ENCODE measurements at places on chromosomes 16 and 17.

DNA sequence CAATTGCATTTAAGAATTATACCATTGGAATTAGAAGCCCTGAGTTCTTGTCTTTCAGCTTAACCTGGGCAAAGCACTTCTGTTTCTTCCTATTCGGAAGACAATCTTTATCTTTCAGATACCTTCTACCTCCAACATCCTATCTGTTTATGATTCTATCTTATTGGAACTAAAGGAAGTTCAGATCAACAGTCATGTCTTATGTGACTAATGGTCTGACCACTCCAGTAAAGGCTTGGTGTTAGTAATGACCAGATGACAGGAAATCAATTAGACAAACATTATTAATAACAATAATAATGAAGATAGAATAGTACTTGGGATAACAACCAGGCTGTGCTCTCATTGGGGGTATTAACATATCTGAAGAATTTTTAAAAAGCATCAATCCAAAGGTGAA lies 11.3 kb downstream of the HS3ST3A1 start:
- no peak for DNase-seq

- DNase-seq, result peak; percentile 25
These were observed 122.6 kb downstream of the AXIN2 start for GRCh38 chr17:65438708-65439294.

- peak; percentile 73 for DNase-seq
These were observed 21.0 kb downstream of the SOX8 start for GRCh38 chr16:1002399-1003166.

GRCh38 chr17:21539146-21539545 lies 153.2 kb upstream of the KCNJ18 start:
- DNase-seq, result peak; percentile 26

GRCh38 chr16:47979616-47980182 lies 176.1 kb downstream of the ABCC12 start:
- DNase-seq, result no peak

- DNase-seq, result no peak
These were observed 149.0 kb upstream of the PLCG2 start for GRCh38 chr16:81629896-81630634.

DNA sequence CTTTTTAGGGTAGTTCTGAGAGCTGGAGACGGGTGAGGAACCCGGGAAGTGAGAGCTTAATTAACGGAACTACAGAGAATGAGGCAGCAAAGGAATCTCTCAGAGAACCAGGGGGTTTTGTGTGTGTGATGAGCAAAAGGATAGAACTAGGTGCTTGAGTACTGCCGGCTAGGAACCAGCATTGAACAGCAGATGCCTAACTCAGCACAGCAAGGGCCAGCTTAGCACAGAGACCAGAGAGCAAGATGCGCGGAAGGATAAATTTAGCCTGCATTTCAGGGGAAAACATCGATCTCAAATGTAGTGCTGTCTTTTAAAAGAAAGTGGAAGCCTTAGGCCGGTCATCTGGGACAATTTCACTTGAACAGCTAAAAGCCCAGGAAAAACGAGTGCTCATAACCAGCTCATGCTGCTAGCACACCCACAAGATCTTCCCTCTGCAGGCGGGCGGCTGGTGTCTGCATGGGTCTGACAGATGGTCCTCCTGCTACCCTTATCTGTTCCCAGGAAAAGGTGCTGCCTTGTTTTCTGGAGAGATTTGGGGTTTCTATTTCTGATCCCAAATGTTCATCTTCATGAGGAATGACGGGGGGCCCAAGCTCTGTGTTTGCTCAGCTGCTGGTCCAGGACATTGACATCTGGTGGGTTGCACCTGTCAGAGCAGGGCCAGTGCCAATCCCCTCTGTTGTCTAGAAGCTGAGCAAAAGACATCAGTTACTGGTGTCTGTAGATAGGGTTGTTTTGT lies 103.9 kb downstream of the SOCS1 start:
- no peak for DNase-seq

DNA sequence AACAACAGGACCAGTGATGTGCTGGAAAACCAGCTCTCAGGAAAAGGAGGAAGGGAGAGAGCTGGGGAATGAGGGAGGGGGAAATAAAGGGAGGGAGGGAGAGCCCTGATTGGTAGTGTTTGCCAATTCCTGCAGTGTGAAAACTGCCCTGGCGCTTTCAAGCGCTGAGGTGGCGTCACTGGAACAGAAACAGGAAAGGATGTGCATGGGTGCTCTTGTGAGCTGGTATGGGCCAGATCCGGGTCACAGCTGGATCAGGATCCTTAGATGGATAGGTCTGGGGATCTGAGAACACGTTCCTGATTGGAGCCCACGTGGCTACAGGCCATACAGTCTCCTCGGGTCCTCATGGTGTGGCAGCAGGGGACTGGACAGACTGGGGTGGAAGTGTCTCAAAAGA lies 16.7 kb upstream of the MLKL start:
- no peak for DNase-seq

DNA sequence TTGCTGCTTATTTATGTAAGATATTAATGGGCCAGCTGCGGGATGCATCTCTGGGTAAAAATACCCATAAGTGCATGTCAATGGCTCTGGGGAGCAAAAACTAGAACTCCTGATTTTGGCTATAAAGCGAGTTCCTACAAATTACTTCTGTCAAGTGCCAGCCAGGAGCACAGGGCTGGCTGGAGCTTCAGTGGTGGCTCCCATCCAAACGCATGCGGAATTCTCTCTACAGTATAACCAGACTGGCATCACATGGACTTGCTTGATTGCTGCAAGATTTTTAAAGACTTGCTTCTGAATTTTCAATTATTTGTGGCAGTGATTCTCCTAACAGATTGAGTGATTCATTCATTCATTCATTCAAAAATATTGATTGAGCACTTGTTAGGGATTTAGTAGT lies 260.9 kb downstream of the PHKB start:
- DNase-seq, result no peak

GRCh38 chr17:9062399-9062902 lies 41.1 kb downstream of the NTN1 start:
- no peak for DNase-seq

DNA sequence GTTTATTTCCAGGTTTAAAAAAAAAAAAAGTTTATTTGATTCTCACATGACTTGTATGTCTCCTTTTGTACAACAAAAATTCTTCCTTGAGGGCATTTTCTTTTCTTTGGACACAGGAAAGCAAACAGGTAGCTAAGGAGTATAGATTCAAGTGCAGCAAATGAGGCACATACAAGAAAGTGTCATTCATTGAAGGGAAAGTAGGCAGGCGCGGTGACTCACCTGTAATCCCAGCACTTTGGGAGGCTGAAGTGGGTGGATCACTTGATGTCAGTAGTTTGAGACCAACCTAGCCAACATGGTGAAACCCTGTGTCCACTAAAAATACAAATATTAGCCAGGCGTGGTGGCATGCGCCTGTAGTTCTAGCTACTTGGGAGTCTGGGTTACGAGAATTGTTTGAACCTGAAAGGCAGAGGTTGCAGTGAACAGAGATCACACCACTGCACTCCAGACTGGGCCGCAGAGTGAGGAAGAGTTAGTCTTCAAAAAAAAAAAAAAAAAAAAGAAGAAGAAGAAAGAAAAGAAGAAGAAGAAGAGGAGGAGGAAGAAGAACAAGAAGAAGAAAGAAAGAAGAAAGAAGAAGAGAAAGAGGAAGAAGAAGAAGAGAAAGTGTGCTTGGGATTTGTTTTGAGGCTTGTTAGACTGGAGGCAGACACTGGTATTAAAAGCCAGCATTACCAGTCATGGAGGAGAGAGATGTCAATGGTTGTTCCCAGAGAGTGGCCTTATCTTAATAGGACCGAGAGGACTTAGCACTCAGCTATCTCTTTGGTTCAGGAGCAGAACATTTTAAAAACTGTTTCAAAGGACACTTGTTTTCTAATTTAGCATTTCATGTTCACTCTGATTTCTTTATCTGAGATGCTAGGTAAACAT lies 19.7 kb downstream of the GINS3 start:
- DNase-seq, result no peak

DNA sequence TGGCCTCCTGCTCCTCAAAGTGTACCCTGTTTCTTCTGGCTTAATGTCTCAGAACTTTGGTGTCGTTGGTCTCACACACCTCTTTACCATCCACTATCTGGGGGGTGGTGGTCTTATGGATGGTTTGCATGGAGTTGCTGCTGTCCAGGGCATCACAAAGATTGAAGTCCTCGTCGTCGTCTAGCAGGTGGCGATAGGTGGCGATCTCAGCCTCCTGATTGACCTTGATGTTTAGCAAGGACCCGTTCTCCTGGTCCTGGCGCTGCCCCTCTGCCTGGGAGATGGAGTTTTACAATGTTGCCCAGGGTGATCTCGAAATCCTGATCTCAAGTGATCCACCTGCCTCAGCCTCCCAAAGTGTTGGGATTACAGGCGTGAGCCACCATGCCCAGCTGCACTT lies 31.1 kb upstream of the HELZ start:
- DNase-seq, result no peak

- DNase-seq, result no peak
These were observed 19.9 kb downstream of the KDM8 start for GRCh38 chr16:27223226-27223610.

DNA sequence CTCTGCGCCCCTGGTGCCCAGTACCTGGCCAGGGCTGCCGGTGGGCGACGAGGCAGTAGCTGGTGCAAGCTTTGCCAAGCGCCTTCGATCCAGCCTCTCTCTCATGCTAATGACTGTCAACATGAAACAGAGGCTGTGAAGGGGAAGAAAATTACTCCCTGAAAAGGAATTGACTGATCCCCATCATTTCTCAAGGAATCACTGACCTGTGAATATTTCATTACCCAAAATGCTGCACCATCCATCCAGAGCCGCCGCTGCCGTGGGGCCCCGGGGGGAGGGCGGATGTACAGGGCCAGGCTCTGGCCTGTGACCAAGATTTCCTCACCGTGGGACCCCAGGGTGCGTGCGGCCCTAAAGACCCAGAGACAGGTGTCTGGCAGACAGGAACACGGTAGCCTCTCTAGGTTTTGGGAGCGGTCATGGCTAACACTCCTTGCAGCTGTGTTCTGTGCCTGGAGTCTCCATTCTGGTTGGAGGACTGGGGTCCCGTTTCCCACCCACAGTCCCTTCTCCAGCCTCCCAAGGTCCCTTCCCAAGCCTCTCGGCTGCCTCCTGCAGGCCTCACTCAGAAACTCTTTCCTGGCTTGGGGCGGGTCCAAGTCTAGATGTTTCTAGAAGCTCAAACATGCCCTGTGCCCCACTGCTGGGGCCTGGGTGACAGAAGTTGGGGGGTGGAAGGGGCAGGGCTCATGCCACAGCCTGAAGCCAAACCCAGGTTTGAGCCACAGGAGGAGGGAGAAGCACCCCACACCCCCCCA lies 73.3 kb downstream of the ENGASE start:
- DNase-seq, result no peak

GRCh38 chr17:42772945-42773289 lies 332 bp upstream of the VPS25 start:
- no peak for DNase-seq

- no peak for DNase-seq
These were observed 22.8 kb downstream of the COTL1 start for GRCh38 chr16:84595052-84595481.

DNA sequence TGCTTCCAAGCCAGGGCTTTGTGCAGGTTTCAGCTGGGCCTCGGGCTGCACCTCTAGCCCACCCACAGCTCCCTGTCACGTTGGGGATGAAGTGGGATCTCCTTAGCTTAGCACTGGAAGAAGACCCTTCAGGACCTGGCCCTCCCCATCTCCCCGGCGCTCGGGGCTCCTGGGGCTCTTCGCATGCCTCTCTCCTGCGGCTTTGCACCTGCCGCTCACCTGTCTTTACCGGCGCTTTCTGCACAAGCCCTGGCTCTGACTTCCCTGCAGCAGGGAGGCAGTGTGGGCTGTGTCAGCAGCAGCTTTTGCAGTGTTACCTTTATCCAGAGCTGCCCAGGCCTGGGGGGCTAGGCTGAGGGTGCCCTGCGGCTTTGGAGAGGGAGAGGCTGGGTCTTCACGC lies 52.3 kb downstream of the NT5M start:
- no peak for DNase-seq
